ENCODE measurements at places on chromosomes 16 and 17. TPM values are rescaled to one million over a fixed set of nuclear protein-coding genes. Genes with fewer than 3 reads are reported as not detected.

C16orf86 gene
- 1.7 TPM for total RNA-seq

CACNG5 gene
- not detected for total RNA-seq

- H3K4me1 ChIP-seq: peaks cover 29% of the 10 kb centered on the region
- H3K27me3 ChIP-seq: peaks cover 100% of the 10 kb centered on the region
- H3K27ac ChIP-seq: no peak overlapping the region
Measured at GRCh38 chr16:86492961-86493629, 17.2 kb upstream of the FOXF1 start.

DNA sequence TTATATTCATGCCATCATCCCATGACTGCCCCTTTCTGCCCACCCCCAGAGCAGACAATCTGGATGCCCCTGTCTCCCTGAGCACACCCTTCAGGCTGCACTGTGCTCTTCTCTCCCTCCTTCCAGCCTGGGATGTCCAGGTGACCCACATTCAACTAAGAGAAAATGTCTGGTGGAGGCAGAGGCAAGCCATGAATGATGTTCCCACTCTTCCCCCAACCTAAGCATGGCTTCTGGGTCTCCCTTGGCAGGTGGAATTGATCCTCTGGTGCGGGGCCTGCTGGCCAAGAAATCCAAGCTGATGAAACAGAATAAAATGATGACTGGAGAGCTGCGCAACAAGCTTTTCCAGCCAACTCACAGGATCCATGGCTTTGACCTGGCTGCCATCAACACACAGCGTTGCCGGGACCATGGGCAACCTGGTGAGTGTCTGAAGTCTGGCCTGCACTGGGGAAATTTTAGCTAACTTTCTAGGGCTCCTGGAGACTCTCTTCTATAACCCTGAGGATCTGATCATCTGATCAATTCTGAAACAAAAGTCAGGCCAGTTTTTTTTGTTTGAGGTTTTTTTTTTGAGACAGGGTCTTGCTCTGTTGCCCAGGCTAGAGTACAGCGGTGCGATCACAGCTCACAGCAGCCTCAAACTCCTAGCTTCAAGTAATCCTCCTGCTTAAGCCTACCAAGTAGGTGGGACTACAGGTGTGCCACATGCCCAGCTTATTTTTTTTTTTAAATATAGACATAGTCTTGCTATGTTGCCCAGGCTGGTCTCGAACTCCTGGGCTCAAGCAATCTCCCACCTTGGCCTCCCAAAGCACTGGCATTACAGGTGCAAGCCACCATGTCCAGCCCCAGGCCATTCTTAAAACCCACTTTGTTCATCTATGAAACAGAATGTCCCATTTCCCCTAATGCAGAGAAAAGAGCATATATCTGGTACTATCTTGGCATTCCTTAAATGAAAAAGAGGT lies 14.5 kb downstream of the MPO start:
- DNase-seq: no peak
- no peaks in the 10 kb centered on the region for H3K4me1 ChIP-seq
- H3K27ac ChIP-seq: no peak overlapping the region
- H3K27me3 ChIP-seq: peaks cover 52% of the 10 kb centered on the region
- H3K36me3 ChIP-seq: no peaks in the 10 kb centered on the region

- H3K27me3 ChIP-seq: no peaks in the 10 kb centered on the region
- peak; percentile 53 for DNase-seq
- H3K4me3 ChIP-seq: no peak overlapping the region
- no peaks in the 10 kb centered on the region for H3K36me3 ChIP-seq
Measured at GRCh38 chr16:65908568-65908967, 457.9 kb upstream of the CDH5 start.

DNA sequence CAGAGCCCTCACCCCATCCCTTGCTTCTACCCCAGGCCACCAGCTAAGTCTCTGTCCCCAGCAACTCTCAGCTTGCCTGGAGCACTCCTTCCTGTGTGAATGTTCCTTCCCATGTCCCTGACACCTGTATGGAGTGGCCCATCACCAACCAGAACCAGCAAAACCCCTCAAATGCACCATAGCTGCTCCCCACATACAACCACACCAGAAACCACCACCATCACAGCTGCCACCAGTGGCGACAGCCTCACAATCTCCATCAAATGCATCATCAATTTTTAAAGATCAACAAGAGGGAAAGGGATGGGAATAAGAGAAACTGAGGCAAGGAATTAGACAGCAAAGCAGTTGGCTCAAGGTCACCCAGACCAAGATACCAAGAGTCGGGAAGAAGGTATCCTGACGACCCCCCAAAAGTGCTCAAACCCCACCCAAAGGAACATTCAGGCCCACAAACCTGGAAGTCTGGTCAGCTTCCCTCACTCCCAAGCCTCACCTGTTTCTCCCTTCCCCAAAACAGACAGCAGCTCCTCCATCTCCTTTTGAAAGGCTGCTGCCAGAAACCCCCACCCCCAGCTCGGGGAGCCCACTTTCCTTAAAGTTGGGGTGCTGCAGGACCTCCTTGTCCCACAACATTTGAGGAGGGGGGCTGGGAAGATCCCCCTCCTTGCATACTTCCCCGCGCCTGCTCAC lies 1.8 kb downstream of the SRCIN1 start:
- no peak overlapping the region for H3K27ac ChIP-seq
- peaks cover 27% of the 10 kb centered on the region for H3K27me3 ChIP-seq
- H3K4me1 ChIP-seq: peaks cover 51% of the 10 kb centered on the region
- H3K4me3 ChIP-seq: peak overlapping the region; percentile 65
- DNase-seq: no peak

- no peak for DNase-seq
- H3K4me1 ChIP-seq: peaks cover 18% of the 10 kb centered on the region
- H3K36me3 ChIP-seq: peaks cover 10% of the 10 kb centered on the region
Measured at GRCh38 chr16:22284637-22285036, 12.6 kb upstream of the POLR3E start.

GRCh38 chr16:65117811-65118448 lies 3.9 kb downstream of the CDH11 start:
- peak overlapping the region; percentile 81 for H3K4me3 ChIP-seq
- peak overlapping the region; percentile 4 for H3K27ac ChIP-seq
- H3K36me3 ChIP-seq: no peaks in the 10 kb centered on the region
- H3K4me1 ChIP-seq: peaks cover 39% of the 10 kb centered on the region
- peak; percentile 67 for DNase-seq

DNA sequence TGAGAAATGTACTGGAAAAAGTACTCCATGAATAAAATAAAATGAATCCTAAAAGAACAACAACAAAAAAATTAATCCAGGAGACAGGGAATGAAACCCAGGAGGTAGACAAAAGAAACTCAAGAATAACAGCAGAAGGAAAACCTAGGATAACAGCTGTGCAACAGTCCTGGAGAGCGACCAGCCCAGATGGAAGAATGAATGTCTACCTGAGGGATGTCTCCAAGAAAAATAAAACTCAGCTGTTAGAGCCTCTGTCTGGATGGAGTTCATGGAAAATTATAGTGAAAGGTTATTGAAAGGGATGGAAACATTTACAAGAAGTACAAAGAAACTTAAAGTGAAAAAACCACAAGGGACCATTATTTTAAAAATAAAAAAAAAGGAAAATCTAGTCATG lies 135.8 kb upstream of the CA10 start:
- no peak for DNase-seq
- H3K4me3 ChIP-seq: no peak overlapping the region
- no peaks in the 10 kb centered on the region for H3K4me1 ChIP-seq
- H3K27ac ChIP-seq: no peak overlapping the region

GRCh38 chr17:76270127-76270592 lies 5.0 kb downstream of the UBALD2 start:
- no peaks in the 10 kb centered on the region for H3K36me3 ChIP-seq
- H3K4me3 ChIP-seq: peak overlapping the region; percentile 87
- no peak for DNase-seq
- no peaks in the 10 kb centered on the region for H3K27me3 ChIP-seq

DNA sequence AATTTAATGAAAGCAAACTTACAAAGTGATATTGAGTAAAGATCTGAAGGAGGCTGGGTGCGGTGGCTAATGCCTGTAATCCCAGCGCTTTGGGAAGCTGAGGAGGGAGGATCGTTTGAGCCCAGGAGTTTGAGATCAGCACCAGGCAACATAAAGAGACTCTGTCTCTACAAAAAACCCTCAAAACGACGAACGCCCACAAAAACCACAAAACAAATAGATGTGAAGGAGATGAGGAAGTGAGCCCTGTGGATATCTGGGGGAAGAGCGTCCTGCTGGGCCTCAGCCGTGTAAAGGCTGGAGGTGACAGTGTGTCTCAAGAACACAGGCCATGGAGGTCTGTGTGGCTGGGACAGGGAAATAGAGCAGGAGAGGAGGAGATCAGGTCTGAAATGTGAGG lies 68.8 kb downstream of the ITFG1 start:
- no peaks in the 10 kb centered on the region for H3K27me3 ChIP-seq
- H3K4me3 ChIP-seq: no peak overlapping the region
- peaks cover 3% of the 10 kb centered on the region for H3K36me3 ChIP-seq
- H3K27ac ChIP-seq: no peak overlapping the region

DNA sequence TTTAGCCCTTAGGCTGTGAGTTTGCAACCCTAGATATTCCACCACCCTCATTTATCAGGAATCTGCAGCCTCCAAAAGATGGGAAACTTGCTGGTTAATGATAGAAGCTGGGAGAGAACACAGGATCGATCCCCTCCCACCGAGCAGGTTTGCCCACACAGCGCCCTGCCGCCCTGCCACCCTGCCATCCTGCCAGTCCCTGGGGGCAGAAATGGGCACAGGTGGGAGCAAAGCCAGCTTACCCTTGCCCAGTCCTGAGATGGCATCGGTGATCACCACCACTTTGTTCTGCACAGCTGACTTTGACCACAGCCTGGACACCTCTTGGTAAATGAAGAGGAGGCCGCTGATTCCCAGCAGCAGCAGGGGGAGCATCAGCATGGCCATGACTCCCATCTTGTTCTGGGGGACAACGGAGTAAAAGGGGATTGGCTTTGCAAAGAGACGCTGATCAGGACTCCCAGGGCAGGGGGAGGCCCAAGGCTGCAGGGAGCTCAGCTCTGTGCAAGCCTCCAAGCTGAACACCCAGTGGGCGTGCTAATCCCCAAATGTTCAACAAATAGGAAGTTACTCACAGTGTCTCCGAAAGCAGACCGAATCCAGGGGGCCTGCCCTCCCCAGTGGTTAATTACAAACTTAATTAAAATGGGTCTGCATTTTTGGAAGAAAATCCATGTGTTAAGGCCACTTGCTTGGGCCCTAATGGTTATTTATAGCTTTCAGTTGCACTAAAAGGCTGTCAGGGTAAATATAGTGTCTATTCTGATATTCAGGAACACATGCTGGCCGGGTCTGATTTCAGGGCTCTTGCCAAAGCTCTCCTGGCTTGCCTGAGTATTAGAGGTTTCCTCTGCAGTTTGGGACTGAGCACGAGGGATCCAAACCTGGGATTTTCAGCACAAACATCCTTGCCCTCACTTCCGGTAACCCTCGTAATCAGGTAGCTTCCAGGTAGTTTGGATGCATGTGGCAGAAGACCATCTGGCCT lies at the start of gene DHRS7C:
DHRS7C (minus strand) TSS at position 704 of the 988 bp plus-strand sequence; CDS start at position 396, 308 bp downstream.
- no peaks in the 10 kb centered on the region for H3K36me3 ChIP-seq
- DNase-seq: no peak
- H3K4me3 ChIP-seq: no peak within 1 kb of the TSS
- H3K27me3 ChIP-seq: peaks cover 4% of the 10 kb centered on the region

DNA sequence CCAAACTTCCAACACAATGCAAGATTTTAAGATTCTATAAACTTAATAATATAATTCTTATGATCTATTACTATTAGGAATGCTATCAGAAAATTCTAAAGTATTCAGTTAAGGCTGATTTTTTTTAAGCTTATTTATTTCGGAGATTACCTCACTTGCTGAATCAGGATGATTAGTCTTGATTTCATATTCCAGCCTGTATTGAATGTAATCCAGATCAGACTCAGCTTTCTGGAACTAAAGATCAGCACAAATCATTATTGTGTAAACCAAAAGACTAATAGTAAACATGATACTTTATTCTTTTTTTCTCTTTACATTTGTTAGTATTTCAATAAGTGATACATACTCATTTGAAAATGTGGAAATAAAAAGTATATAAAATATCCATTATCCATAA lies 23.9 kb downstream of the SKA2 start:
- peaks cover 6% of the 10 kb centered on the region for H3K36me3 ChIP-seq
- DNase-seq: no peak
- H3K27ac ChIP-seq: no peak overlapping the region
- no peak overlapping the region for H3K4me3 ChIP-seq

DNA sequence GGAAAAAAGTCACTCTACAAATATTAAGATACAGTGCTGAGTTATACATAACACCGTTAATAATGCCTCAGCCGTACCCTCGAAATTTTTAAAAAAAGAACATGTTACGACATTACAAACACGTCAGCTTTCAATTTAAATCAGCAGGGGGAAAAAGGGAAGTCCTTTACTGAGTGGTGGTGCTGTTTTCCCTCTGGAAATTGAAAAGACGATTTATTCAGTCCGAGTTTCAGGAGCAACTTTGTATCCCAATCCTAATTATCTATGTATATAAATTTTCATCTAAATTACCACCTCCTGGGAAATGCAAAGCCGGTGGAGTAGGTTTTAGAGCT lies 1.3 kb downstream of the NETO2 start:
- no peaks in the 10 kb centered on the region for H3K36me3 ChIP-seq
- peaks cover 4% of the 10 kb centered on the region for H3K27me3 ChIP-seq
- H3K4me1 ChIP-seq: peaks cover 50% of the 10 kb centered on the region
- DNase-seq: no peak
- H3K4me3 ChIP-seq: peak overlapping the region; percentile 95

GRCh38 chr17:869086-869485 lies 86.9 kb downstream of the MRM3 start:
- H3K4me1 ChIP-seq: peaks cover 27% of the 10 kb centered on the region
- no peak for DNase-seq
- H3K27ac ChIP-seq: peak overlapping the region; percentile 81

All from neural crest cell (in vitro differentiated cells).